OCI-LY7 (cell line): ENCODE measurements at places on chromosomes 11 and 22.

DNA sequence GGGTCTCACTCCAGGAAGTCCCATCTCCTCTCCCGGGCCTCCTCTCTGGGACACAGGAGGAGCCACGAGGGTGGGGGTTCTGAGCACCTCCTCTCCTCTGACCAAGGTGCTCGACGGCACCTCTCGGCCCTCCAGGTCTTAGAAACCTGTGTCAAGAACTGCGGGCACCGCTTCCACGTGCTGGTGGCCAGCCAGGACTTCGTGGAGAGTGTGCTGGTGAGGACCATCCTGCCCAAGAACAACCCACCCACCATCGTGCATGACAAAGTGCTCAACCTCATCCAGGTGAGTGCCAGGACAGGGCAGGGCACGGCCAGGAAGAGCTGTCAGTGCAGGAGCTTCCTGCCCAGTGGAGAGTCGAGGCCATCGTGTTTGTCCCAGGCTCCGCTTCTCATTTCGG is 23.2 kb downstream of the TOM1 start:
- no peak for DNase-seq

DNA sequence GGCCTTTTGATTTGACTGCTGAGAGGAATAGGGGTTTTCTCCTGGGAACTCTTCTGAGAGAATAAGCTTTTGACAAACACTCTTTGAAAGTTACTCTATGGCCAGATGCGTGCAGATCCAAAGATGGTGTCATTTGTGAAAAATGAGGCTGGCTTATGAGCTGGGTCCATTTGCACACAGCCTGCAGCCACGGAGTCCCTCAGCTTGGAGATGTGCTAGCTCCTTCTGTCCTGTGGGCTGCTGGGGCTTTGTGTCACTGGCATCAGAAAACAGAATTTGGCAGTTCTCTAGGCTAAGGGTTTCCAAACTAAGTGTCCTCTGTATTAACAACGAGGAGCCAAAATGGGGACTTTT is 702.4 kb downstream of the NTM start:
- no peak for DNase-seq

GRCh38 chr11:69229511-69229910 is 64.4 kb upstream of the MYEOV start:
- DNase-seq, result no peak

DNA sequence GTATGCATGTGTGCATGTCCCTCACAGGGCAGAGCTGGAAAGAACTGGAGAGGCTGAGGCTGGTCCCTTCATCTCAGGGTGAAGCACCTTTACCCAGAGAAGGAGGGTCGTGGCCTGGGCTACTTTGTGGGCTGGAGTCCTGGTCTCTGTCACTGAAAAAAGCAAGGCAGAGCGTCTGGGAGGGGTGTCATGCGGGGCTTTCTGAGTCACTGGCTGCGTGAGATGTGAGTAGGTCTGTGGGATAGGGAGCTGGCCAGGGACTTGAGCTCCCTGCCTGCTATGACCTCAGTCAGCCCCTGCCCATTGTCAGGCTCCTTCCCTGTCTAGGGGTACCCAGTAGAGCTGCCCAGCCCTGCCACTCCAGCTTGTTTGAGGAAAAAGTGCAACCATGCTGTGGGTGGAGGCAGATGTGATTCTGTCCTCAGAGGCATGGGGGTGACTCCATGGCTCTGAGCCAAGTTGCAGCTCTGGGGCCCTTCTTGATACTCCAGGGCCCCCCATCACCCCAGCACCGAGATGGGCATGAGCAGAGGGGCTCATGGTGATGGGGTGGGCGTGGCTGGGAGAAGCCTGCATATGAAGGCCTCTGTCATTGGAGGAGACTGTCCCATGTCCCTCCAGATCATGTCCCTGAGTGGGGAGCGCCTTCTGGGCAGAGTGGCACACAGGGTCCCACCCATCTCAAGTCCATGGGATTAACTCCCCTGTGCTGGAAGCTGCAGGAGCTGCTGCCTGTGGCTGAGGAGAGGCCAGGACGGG is 27.8 kb downstream of the KCNQ1 start:
- no peak for DNase-seq

DNA sequence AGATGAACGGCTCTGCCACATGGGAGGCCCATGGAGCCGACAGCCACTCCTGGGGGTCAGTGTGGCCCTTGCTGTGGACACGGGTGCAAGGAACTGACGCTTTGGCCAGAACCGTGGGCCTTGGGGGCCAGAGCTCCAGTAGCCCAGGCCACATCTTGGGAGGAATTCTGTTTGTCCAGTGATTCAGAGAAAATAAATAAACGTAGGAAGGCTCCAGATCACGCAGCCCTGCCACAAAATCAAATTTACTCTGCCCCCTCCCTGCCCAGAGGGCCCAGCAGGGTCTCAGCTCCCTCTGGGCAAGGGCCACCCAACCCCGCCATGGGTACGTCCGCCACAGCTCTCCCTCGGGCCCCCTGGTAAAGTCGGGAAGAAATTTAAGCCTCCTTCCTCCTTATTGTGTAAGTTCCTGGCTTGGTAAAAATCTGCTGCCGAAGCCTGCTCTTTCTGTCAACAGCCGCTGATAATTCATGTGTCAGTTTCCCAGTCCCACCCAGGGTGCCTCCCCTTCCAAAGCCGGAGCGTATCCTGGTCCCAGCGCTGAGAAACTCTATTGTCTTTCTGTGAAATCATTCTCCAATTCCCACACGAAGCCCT is 6.9 kb upstream of the MUC5AC start:
- no peak for DNase-seq

- no peak for DNase-seq
Observed at GRCh38 chr11:134575504-134576230, 163.6 kb upstream of the B3GAT1 start.
